NAMALWA (cell line): ENCODE measurements at places on chromosomes 1 and 21.
A peak's percentile ranks its signal among the peaks of the same experiment; 100 is the strongest.

- DNase-seq = no peak
Measured at GRCh38 chr1:2607641-2608091, 21.1 kb downstream of the PRXL2B start.

- DNase-seq = no peak
Measured at GRCh38 chr1:16464917-16465625, 24.5 kb downstream of the NECAP2 start.

GRCh38 chr1:231460614-231461013 is 38.5 kb upstream of the EGLN1 start:
- peak; percentile 7 for DNase-seq

DNA sequence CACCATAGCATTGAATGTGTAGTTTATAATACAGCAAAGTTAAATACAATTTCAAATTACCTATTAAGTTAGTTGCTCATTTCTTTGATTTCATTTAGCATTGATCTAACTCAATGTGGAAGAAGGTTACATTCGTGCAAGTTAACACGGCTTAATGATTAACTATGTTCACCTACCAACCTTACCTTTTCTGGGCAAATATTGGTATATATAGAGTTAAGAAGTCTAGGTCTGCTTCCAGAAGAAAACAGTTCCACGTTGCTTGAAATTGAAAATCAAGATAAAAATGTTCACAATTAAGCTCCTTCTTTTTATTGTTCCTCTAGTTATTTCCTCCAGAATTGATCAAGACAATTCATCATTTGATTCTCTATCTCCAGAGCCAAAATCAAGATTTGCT is at the start of gene ANGPTL3:
Gene ANGPTL3 (plus strand): TSS at position 240 of the 400 bp plus-strand sequence. CDS start 47 bp downstream, at position 287.
- no peak for DNase-seq

GRCh38 chr1:37663426-37664000 is 28.8 kb upstream of the CDCA8 start:
- DNase-seq = no peak

- DNase-seq = no peak
Measured at GRCh38 chr1:47993881-47994625, 3.1 kb downstream of the TRABD2B start.

- DNase-seq = no peak
Measured at GRCh38 chr1:19374926-19375325, 62.8 kb downstream of the SLC66A1 start.

- DNase-seq = no peak
Measured at GRCh38 chr1:202007805-202008489, 2.4 kb upstream of the ELF3 start.
